Stimulated activated CD8-positive, alpha-beta memory T cell treated with anti-CD3 and anti-CD28 coated beads, Interleukin-7, amount 100 ng/mL, for 24 hours (primary cell): ENCODE measurements at places on chromosomes 7 and 10.

DNA sequence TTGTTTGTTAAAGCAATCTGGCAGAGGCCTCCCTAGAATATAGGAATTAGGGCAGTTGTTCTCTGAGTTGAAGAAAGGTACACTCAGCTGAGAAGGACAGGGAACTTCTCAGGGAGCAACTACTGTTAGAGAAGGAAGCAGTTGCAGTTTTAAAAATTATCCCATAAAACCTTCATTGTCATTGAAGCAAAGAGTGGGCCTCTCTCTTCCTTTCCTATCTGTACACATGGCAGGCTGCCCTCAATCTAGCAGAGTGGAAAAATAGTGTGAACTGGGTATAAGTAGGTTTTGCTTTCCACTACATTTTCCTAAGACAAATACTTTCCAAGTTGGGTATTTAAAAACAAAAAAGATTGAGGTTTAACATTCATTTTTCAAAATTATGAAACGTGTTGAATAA, 236.7 kb upstream of the KLF14 start:
- DNase-seq, result no peak

DNA sequence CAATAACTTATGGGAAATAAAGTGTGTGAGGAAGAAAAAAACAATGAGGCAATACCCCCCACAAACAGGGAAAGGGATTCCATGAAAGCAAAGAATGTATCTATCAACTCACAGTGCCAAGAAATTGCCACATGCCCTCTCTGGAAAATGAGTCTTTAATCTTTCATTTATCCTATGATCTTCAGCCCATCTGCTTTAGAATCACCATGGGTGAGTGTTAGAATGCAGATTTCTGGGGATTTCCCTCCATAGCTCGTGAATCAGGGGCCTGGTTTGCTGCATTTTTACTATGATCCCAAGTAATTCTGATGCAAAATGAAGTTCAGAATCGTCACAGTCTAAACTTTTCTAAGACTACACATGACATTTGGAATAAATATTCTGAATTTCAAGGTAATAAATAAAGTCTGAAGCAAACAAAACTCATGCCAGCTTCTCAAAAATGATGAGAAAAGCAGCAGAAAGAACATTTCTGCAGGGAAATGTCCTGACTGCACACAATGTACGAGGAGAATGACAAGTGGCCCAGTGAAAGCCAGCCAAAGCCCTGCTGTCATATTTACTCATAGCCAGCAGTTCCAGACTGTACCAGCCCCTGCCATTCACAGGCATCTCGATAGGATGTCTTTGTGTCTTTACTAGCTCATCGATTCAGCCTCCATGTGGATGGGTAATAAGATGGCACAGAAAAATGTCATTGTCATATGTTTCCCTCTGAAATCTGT, 167.1 kb downstream of the ELMO1 start:
- DNase-seq, result no peak

GRCh38 chr7:109256762-109257560, 687.3 kb downstream of the DNAJB9 start:
- DNase-seq, result no peak

GRCh38 chr10:96415150-96415890, 56.5 kb upstream of the OPALIN start:
- DNase-seq, result no peak

- DNase-seq, result no peak
Observed at GRCh38 chr7:51324206-51324898, 7.7 kb upstream of the COBL start.
